ENCODE measurements at places on chromosomes 5 and 9.

DNA sequence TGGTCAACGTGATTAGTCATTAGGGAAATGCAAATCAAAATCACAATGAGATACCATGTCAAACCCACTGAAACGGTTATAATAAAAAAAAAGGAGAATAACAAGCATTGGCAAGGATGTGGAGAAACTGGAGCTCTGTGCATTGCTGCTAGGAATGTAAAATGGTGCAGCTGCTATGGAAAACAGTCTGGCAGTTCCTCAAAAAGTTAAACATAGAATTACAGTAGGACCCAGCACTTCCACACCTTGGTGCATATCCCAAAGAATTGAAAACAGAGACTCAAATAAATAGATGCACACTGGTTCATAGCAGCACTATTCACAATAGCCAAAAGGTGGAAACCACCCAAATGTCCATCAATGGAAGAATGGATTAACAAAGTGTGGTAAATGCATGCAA is 201.5 kb upstream of the TUT7 start:
- DNase-seq = no peak

- no peak for DNase-seq
These were observed 11.2 kb upstream of the NFIB start for GRCh38 chr9:14325147-14325546.

- no peak for DNase-seq
These were observed 94.2 kb downstream of the AGTPBP1 start for GRCh38 chr9:85647571-85647970.

DNA sequence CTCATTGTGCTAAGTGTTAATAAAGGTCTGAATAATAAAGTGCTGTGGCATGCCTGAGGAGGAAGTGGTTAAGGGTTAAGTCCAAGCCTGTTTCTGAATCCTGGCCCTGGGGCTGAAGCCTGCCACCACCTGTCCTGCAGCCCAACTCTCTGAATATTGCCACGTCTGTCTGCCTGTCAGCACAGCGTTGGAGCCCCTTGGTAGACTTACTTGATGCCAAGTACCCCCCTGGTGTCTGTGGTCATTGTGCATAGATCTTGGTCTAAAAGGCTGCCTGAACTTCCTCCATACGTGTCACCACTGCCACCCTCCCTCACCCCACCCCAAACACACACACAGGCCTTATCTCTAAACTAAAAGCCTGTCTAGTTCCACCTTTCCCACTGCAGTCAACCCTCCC is 35.4 kb upstream of the SLC2A8 start:
- DNase-seq = no peak

GRCh38 chr9:4680173-4680525 is 780 bp downstream of the CDC37L1 start:
- DNase-seq = no peak

- no peak for DNase-seq
These were observed 295.6 kb upstream of the MEF2C start for GRCh38 chr5:89178541-89178940.

GRCh38 chr9:128215491-128216409 is 12.6 kb downstream of the DNM1 start:
- no peak for DNase-seq

All from activated CD4-positive, alpha-beta T cell treated with anti-CD3 and anti-CD28 coated beads, Interleukin-2, amount 50 U/mL, for 4 hours (primary cell).